Caudate nucleus (tissue), 63 donors: ENCODE measurements at places on chromosomes 4 and X.
A peak's percentile ranks its signal among the peaks of the same experiment; 100 is the strongest.

GRCh38 chr4:48986654-48987164 is 634 bp downstream of the CWH43 start:
- DNase-seq, result no peak

DNA sequence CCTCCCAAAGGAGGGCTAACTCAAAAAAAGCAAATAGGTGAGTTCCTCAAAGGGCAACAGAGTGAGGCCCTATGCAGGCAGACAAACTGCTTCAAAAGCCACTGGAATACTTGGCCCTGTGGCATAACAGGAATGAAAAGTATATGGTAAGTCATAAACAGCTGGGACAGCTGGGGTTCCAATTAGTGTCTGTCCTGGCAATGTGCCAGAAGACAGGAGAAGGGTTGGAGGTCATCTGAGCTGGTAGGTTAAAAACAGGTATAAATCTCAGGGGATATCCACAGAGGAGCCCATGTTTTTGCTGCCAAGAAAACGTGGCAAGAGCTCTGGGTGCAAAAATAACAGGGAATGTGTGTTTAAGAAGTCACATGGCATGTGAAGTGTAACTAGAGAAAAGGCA is 111.6 kb downstream of the APOOL start:
- DNase-seq, result no peak

- DNase-seq, result no peak
Measured at GRCh38 chr4:20456407-20456806, 204.7 kb downstream of the SLIT2 start.

GRCh38 chrX:63754136-63754859 is 30.7 kb downstream of the ARHGEF9 start:
- DNase-seq, result no peak

- DNase-seq, result no peak
Measured at GRCh38 chr4:68597482-68597881, 21.4 kb upstream of the UGT2B17 start.

GRCh38 chr4:20266215-20267082 is 14.7 kb downstream of the SLIT2 start:
- DNase-seq, result no peak

DNA sequence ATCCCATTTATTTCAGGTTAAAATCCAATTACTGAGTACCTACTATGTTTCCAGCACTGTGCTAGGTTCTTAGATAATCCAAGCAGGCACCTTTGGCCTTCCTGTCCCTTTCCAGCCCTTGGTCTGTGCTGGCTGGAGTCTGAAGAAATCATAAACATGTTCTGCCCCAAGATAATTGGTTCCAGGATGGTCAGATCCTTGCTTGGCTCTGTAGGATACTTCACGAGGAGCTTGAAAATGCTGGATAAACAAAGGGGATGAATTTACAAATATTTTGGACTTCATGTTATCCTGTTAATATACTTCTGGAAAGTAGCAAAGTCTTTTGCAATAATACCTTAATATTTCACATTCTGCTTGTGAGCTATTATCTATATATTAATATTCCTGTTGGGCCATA is 35.0 kb upstream of the FHL1 start:
- DNase-seq, result no peak

DNA sequence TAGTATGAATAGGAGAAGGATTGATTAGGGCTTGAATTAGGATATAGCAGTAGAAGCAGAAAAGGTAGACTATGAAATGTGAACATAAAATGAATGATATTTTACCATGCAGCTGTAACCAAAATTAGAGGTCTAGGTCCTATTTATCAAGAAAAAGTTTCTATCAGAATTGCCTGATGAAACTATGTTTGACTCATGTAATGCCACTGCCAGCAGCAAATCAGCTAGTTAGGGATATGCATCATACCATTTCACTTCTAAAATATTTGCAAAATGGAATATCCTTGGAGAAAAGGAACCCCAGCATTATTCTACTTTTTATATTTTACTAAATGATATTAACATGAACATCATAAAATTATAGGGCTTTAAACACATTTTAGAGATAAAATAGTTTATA is 188.4 kb downstream of the WDFY3 start:
- no peak for DNase-seq

DNA sequence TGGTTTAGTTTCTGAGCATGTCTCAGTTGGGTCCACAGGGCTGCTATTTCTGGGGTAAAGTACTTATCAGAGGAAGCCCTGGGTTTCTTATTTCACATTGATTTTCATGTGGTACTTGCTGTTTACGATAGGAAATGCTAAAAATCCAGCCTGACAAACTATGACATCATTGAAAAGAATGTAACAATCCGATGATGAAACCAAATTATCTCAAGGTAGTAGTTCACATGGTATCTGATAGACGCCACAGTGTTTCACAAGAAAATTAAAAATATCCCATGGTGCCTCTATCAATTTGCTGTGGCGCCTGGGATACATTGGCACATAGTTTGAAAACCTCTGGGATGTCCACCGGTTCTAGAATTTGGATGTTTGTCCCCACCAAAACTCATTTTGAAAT is 418.9 kb upstream of the RPS6KA3 start:
- DNase-seq, result no peak

DNA sequence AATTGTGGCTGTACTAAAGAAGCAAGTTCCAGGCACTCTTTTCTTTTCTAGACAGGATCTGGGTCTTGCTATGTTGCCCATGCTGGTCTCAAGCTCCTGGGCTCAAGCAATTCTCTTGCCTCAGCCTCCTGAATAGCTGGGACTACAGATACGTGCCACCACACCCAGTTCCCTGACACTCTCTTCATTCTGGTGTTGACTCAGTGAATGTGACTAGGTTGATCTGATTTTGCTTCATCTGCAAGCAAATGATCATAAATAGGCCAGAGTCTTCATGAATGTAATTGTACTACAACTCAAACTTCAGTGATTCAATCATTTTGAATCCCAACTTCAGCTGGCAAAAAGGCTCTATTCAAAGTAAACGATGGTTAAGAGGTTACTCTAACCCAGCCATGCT is 78.5 kb downstream of the APBB2 start:
- no peak for DNase-seq

DNA sequence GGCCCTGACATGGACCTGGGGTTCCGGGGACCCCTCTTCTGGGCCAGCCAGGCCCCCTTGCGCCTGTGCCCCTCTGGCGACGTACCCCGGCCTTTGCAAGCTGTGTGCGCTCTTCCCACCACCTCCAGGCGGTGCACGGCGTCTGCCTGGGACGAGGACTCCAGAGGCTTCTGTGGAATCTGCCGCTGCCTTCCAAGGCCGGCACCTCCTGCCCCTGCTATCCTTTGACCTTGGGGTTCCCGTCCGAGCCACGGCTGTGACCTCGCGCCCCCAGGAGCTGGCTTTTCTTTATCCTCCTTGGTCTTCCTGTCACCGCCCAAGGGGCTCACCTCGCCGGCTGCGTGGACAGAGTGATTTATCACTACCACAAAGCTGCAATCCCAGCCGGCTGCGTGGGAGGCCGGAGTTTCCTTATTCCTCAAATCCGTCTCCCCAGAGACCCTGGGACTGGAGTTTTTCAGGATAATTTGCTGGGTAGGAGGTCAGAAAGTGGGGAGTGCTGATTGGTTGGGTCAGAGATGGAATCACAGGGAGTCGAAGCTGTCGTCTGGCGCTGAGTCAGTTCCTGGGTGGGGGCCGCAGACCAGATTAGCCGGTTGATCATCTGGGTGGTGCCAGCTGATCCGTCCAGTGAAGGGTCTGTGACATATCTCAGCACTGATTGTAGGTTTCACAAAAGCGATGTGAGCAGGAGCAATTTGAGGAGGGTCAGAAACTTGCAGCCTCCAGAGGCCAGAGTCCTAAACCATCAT is 19.8 kb upstream of the PLCXD1 start:
- no peak for DNase-seq

GRCh38 chr4:16785793-16786527 is 112.5 kb downstream of the LDB2 start:
- DNase-seq, result no peak

GRCh38 chr4:155430895-155431795 is 54.4 kb upstream of the MAP9 start:
- no peak for DNase-seq

DNA sequence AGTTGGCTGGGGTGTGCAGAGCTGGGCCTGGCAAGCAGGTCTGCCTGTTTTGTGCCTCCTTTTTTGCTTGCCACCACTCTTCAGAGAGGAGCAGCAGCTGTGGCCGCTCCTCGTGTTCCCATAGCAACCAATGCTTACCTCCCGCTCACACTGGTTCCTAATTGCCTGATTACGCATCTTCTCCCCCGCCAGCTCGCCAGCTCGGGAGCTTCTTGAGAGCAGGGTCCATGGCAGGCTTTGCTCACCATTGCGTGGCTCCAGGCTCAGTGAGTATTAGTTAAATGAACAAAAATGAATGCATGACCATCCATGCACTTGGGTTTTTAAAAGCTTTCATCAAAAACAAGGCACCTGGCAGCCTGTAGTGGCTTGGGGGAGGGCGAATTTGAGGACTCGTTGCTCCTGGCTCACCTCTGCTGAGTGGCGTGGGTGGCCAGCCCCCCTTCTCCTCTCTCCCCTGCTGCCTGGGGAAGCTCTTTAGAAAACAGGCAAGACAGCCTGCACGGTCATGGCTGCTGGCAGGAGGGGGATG is 14.2 kb upstream of the PJA1 start:
- DNase-seq, result peak; percentile 33

- no peak for DNase-seq
Measured at GRCh38 chrX:8988446-8988845, 45.5 kb downstream of the FAM9B start.

DNA sequence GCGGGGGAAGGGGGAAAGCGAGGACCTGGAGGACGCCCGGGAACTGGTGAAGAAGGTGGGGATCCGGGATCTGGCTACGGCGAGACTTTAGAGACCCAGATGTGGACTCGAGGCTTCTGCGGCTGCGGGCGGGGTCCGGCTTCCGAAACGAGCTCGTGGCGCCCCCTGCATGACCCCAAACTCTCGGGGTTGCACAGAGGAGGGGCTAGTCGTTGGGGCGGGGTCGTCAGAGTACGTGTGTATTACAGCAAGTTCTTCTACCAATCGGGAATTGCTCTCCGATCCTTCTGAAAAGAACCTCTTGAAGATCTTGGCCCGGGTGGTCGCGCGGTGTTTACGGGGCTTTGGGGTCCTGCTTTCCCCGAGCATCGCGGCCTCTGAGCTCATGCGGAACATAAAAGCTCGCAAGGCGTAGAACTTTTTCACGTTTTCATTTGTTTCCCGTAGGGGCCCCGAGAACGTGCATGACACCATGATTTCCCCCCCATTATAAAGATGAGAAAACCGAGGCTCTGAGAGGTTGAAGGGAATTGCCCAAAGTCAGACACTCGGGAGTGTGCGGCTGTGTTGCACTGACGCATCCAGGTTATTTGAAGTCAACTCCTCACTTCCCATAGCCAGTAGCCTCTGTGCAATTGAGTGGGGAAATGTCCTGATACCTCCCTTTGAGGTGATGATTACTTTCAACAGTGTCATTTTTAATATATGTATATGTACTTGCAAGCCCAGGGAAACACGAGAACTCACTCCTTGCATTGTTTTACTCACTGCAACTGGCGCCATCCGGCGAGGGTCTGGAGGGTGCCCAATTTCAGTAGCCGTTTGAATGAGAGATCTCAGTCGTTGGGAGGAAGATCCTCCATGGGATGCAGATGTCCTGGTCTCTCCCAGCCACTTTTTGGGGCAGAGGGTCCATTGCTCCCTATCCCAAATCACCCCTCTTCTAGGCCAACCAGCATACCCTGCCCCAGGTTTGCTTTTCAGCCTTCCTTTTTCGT is at the start of gene BEND4:
Gene BEND4, minus strand, starts transcription at position 149 of the 998 bp plus-strand sequence. CDS start 512 bp downstream, outside the sequence.
- no peak for DNase-seq

DNA sequence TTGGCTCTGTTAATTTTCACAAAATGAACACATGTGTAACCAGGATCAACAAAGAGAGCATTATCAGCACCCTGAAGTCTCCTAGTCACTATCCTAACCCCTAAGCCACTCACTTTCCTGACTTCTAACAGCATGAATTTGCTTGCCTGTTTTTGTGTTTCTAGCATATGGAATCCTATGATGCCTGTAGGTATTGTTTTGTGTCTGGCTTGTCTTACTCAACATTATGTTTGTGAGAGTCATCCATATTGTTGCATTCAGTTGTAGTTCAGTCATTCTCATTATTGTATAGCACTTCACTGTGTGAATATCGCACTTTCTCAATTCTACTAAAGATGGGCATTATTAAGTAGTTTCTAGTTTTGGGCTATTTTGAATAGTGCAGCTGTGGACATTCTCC is 15.6 kb downstream of the EDNRA start:
- no peak for DNase-seq

GRCh38 chr4:187576751-187577150 is 418.8 kb upstream of the ZFP42 start:
- DNase-seq, result no peak

GRCh38 chr4:630656-631055 is 5.3 kb downstream of the PDE6B start:
- DNase-seq, result no peak

- no peak for DNase-seq
Measured at GRCh38 chrX:50068285-50068563, 132.6 kb downstream of the AKAP4 start.

GRCh38 chr4:104859601-104860237 is 287.0 kb upstream of the TET2 start:
- DNase-seq, result no peak
